Right cardiac atrium (tissue), 5 donors: ENCODE measurements at places on chromosomes 4 and X. TPM values are rescaled to one million over a fixed set of nuclear protein-coding genes. Genes with fewer than 3 reads are reported as not detected.

GRCh38 chrX:16970977-16971376 lies 24.5 kb downstream of the REPS2 start:
- no peak for DNase-seq

- DNase-seq = peak; percentile 84
Measured at GRCh38 chr4:141636082-141636770, at the start of gene IL15. Gene IL15 (plus strand): TSS chr4:141636583. CDS start chr4:141719465, 82,882 bp downstream.

DNA sequence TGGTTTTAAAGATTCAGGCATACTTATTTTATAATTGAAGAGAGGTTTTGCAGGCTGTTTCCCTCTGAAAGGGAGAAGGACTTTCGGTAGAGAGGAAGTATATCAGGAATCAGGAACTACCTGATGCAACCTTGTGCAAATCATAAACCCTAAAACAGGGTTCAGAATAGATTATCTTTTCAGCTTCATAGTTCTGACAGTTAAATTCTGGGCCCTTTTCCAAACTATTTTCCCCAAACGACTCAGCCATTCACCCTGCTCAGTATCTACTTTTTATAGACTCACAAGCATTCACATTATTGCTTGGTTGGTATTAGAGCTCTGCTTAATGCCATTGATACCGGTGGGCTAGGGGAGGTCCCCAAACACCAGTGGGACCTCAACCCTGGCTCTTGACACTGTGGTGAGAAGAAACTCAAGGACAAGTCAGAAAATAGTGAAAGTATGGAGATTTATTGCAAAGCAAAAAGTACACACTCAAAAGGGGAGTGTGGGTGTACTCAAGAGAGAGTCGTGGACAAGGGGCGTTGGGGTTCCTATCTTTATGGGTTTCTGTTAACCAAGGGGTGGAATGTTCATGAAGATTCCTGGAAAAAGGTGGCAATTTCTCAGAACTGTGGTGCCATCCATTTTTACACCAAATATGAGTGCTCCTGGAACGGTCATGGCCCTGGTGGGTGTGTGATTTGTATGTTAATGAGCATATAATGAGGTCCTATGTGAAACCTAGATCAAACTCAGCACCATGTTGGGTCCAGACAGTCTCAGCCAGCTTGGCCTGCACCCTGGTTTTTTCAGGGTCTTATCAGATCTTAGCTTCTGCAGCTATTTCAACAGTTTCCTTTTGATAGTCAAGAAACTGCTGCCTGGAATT lies 238.3 kb downstream of the DCLK2 start:
- DNase-seq = no peak

- DNase-seq = no peak
Measured at GRCh38 chrX:118373538-118373937, 27.6 kb downstream of the WDR44 start.

DNA sequence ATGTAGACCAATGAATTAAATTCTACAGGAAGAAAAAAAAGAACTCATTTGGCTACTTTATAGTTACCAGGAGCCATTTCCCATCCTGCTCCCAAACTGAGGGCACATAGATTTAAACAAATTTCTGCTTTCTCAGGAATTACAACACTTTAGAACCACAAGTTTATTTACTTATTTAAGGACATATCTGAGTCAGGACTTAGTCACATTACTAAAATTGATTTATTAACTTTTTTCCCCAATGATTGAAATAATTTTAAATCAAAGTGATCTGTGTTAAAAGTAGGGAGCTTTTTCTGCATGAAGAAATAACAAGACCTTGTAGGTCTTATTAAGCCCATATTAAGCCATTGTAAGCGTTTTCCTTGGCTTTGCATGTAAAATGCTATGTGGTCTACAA lies 291.0 kb upstream of the HAND2 start:
- DNase-seq = no peak

GRCh38 chr4:100754751-100755150 lies 236.9 kb upstream of the EMCN start:
- no peak for DNase-seq

- peak; percentile 78 for DNase-seq
Measured at GRCh38 chr4:2860391-2861348, 17.0 kb downstream of the ADD1 start.

DNA sequence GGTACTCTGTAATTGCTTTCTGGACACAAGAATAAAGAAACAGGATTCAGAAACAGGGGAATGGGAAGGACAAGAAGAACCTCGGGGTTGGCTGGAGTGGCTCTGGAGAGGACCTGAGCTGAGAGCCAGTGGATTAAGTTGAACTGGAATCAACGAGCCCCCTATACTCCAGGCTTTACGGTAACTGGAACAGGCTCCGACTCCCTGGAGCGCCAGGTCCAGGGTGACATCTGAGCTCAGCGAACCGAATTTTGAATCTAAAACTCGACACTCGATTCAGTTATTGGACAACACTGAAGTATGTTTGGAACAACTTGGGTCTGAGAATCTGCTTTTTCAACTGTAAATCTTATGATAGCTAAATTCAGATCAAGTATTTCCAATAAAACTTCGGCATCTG lies 23.9 kb downstream of the HMX1 start:
- DNase-seq = no peak

GRCh38 chr4:149029056-149029651 lies 586.9 kb upstream of the NR3C2 start:
- no peak for DNase-seq

DNA sequence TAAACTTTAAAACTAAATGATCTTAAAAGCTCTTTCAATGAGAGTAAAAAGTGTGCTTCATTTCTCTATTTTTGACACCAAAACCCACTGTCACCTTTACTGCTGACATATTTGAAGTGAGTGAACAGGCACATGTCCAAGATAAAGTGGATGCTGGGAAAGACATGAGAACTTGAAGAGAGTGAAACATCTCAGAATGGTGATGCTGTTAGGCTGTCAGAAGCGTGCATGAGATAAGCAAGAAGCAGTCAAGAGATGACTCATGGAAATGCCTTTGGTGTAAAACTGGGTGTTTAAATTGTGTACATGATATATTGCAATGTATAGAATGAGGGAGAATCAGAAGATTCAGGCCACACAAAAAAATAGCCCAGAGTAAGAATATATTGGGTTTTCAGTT lies 21.8 kb upstream of the GBA3 start:
- DNase-seq = no peak

GRCh38 chr4:82429728-82430192 lies 502 bp downstream of the HNRNPDL start:
- no peak for DNase-seq

- no peak for DNase-seq
Measured at GRCh38 chr4:179145746-179146525, 1703.7 kb upstream of the AGA start.

GRCh38 chr4:40722576-40723161 lies 27.1 kb upstream of the NSUN7 start:
- no peak for DNase-seq

DNA sequence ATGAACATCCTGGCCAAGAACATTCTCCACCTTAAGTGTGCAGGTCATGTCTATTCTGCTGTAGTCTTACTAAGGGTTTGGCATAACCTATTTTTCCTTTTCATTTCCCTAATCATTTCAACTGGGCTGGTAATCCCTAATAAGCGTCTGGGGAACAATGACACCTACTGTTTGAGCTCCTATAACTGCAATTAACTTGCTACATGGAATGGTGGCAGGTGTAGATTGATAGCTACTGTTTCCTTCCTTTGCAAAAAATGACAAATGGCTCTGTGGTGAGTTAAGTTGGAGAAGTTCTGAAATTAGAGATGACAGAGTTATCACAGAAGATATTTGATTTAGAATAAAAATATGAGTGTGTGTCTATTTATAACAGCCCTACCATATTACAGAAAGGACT lies 104.5 kb upstream of the NAP1L5 start:
- no peak for DNase-seq

DNA sequence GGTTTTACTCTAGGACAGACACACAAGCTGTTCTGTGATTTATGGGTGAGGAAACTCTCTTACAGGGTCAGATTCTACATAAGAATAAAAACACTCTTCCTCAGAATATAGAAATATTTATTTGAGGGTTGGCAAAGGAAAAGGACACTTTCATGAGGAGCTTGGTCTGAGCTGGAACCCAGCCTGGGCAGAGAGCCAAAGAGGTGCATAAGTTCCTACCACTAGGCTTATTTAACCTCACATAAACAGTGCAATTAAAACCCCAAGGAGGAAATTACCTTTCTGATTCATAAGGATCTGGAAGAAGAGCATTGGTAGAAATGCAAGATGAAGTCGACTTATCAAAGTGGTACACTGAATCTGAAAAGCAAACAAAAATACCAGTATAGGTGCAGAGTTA lies 32.9 kb downstream of the SETD7 start:
- DNase-seq = no peak

The COQ2 gene
- total RNA-seq = 14.5 TPM

The COL4A6 gene
- 14.9 TPM for total RNA-seq

The ADGRL3 gene
- 3.8 TPM for total RNA-seq
